ENCODE measurements at places on chromosomes 5 and 9.

- no peak for DNase-seq
These were observed 150.3 kb downstream of the FBXL7 start for GRCh38 chr5:15650266-15650665.

GRCh38 chr5:78064941-78065472, 229.5 kb downstream of the AP3B1 start:
- DNase-seq = no peak

GRCh38 chr5:110853267-110853666, 114.5 kb downstream of the SLC25A46 start:
- DNase-seq = no peak

DNA sequence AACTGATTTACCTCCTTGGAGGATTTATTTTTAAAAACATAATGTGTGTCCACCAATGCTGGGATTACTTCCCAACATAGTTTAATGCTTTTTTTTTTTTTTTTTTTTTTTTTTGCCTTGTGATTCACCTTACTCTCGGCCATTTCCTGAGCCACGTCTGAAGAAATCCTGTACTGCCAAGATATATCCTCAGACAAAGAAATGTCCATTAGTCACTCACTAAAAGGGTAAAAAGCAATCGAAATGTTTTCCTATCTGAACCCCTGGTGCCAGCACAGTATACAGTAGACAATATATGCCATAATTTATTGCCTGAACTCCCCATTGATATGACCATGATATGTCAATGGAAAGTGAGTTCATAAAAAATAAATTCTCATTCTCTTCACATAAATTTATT, 344.1 kb downstream of the BNC2 start:
- no peak for DNase-seq

- no peak for DNase-seq
These were observed 39.4 kb downstream of the MED27 start for GRCh38 chr9:132040246-132040645.

DNA sequence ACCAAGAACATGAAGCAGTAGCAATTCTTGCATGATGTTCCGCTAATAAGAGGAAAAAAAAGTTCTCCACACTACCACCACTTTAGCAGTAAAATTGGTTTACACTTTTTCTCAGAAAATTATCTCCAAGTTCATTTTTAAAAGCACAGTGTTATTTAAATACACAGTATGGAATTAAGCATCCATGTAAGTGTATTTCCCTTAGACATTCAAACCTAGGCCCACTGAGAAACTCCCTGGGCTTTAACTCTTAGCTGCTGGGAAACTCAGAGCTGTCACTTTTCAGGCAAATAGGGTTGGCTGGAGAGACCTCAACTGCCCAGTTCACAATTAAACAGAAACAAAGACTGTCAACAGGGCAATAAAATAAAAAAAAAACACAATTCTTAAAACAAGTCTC, 2.7 kb downstream of the GNAQ start:
- DNase-seq = no peak

GRCh38 chr9:1909322-1909721, 105.8 kb upstream of the SMARCA2 start:
- DNase-seq = no peak

DNA sequence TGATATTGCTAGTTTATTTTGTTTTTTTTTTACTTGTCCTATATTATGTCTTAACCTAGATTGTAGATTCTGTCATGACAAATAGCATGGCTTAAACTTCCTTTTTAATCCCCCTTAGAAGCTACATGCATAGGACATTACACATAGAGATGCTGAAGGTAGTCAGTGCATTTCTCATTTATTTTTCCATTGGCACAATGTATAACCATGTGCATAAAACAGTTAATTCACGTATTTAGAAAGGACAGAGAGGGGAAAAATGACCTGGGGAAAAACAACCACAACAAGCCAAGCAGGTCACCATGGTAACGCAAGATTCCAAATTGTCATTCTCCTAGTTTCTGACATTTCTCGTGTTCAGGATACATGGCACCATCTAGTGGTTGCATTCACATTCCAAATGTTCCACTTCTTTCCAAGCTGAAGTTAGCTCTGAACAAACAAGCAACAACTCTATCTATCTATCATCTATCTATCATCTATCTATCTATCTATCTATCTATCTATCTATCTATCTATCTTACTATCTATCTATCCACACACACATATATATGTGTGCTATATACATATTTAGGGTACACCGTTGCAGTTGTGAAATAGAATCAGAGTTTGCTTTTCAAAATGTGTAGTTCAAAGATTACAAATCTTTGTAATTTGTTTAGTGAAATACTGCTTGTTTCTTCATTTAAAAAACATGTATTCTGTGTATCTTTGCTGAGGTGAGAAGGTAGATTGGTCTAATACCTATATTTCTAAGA, 487.2 kb upstream of the ST8SIA4 start:
- DNase-seq = no peak

- no peak for DNase-seq
These were observed 1109.7 kb upstream of the CDH18 start for GRCh38 chr5:21097661-21098060.

GRCh38 chr9:3398232-3398648, 127.6 kb downstream of the RFX3 start:
- DNase-seq = no peak

GRCh38 chr5:147190331-147190730, 44.5 kb upstream of the STK32A start:
- no peak for DNase-seq

- DNase-seq = no peak
These were observed 2.2 kb downstream of the LMX1B start for GRCh38 chr9:126615791-126616447.

DNA sequence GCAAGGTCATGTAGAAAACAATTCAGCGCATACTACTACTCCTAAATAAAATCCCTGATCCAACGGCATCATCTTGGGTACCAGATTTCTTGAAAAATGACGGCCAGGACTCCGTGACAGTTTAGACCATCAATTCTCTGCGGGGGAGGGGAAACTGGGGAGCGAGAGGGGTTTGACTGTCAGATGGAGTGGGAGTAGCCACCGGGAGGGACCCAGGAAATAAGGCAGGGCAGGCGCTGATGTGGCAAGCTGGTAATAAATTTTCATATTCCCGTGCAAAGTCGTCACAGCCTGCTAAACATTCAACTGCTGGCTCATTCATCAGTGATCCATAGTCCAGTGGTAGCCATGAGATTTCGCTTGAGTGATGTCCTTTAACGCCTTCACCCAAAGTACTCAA, 457 bp upstream of the CDH18 start:
- no peak for DNase-seq

GRCh38 chr9:76564297-76564696, 105.3 kb downstream of the GCNT1 start:
- no peak for DNase-seq

GRCh38 chr9:75712700-75713099, 177.8 kb upstream of the PCSK5 start:
- DNase-seq = no peak

DNA sequence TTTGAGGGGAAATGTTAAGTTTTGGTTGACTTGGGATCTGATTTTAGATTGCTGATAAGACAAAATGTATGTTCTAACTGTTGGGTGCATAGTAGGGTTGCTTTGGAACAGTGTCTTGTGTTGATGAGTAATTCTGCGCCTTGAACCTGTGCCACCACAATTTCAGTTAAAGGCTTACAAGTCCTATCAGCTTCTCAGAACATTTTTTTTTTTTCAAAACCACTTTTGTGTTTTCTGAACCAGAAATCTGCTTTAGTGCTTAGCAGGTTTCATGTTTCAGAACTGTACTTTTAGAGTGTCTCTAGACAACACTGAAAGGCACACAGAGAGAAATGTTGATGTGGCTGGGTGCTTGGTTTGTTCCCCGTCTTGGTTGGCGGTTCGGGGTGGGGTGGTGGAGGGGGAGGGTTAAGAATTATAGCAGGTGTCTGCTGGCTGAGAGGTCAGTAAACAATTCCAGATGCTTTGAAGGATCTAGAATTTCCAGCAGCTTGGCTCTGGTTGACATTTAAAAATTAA, 84.6 kb downstream of the ANKRD55 start:
- no peak for DNase-seq

DNA sequence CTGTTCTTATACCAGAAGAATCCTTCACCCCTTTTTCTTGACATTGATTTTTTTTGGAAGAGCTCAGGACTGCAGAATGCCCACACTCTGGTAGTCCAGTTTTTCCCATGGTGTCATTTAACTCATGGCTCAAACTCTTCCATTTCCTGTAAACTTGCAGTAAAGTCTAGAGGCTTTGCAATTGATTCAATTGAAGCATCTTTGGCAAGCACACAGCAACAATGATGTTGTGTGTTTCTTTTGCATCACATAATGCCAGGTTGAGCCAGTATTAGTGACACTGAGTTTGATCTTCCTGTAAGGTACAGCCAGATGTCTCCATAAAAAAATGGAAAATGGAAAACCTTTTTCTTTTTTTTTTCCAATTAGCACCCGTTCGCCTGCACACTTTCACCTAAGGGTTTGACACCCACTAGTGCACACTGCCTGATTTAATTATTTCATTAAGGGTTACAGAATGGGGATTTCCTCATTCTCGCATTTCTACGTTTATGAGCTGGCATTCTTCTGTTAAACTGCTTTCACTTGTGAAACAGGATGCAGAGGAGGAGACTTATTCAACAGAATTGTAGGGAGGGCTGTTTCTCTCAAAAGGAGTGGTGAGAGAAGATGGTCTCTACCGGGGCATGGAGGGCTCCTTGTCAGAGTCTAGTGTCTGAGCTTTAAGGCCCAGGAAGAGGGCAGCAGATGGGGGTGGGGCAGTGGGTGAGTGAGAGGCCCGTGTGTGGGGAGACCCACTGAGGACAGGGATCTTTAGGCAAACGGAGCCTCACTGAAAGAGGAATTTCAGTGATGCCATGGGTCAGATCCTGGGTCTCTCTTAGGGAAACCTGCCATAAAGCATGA, 2.2 kb upstream of the S1PR3 start:
- no peak for DNase-seq

- DNase-seq = no peak
These were observed 42.8 kb upstream of the EQTN start for GRCh38 chr9:27339661-27340284.

DNA sequence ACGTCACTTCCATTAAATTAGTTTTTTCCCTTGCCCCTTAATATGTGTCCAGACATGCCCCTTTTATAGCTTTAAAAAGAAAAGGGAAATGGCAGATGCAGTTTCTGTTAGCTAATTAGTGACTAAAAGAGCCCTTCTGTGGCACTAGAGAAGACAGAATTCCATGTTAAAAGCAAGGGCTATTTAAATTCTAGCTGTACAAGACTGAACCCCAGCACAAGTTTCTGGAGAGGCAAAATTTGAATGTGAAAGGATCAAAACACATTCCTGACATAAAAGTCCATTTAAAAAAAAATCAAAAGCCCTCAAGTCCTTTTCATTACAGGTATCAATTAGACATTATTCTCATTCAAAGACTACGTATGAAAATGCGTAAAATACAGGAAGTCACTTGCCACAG, 78.7 kb downstream of the HAPLN1 start:
- no peak for DNase-seq

DNA sequence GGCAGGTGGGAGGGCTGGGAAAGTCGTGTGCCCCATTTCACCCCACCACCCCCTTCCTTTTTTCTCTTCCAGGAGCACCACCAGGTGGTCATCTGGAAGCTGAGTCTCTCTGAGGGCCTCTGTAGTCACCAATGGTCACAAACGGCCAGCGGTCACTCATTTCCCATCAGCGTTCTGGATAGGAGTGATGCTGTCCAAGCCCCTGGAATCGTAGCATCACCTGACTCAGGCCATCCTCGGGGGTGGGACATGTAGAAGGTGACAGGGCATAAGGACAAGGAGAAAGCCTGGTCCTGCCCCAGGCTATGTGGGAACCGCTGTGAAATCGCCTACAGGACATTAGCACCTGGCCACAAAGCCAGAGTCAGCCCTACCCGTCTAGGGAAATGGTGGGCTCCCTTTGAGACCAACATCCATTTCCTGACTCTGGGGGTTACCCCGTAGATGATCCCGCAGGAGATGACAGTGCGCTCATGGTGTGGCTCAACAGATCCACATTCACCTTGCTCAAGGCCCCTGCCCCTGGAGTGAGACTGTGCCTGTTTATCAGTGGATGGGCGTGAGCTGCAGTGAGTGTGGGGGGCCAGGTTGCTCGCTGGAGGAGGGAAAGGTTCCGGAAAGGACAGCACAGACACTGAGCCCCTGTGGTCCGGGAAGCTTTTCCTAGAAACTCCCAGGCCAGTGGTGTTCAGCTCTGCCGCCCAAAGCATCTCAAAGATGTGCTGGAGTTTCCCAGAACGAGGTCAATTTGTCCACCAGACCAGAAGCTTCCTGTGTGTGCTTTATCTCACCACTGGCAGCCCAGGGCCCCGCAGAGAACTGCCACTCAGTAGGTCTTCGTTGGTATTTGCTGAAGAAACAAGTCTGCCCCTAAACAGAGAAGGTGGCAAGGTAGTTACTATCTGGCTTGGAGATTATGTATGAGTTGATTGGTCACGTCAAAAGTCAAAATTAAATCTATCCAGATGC, 61.1 kb upstream of the UNC5A start:
- no peak for DNase-seq

GRCh38 chr5:125043781-125044391, 297.4 kb upstream of the ZNF608 start:
- no peak for DNase-seq

GRCh38 chr5:158876263-158876942, 223.3 kb downstream of the EBF1 start:
- no peak for DNase-seq

- no peak for DNase-seq
These were observed 14.0 kb upstream of the TRIO start for GRCh38 chr5:14129123-14129522.

- DNase-seq = no peak
These were observed 51.6 kb downstream of the NUDT12 start for GRCh38 chr5:103510851-103511553.

GRCh38 chr9:119967867-119968535, 598.8 kb upstream of the BRINP1 start:
- DNase-seq = no peak

DNA sequence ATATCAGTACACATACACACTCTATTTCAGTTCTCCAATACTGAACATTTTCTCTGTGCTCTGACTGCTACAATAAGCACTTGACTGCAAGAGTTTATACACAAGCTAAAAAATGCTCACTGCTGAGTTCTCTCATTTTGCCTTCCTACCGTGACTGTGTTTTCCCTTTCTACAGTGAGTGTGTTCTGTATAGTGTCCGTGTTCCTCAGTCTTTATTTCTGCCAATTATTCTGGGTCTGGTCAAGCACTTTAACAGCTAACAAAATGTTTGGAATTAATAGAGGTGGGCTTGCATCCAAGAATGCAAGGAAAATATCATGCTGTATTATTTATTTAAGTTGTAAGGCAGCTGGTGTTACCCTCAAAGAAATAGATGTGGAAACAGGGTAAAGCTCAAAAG, 217.0 kb upstream of the NREP start:
- DNase-seq = no peak
